ENCODE measurements at places on chromosomes 3 and 15.

- DNase-seq = no peak
Observed at GRCh38 chr3:159948429-159949144, 40.0 kb upstream of the IL12A start.

GRCh38 chr3:125647318-125648014 lies 52.2 kb upstream of the OSBPL11 start:
- DNase-seq = no peak

- no peak for DNase-seq
Observed at GRCh38 chr3:4981665-4982494, 2.6 kb downstream of the BHLHE40 start.

DNA sequence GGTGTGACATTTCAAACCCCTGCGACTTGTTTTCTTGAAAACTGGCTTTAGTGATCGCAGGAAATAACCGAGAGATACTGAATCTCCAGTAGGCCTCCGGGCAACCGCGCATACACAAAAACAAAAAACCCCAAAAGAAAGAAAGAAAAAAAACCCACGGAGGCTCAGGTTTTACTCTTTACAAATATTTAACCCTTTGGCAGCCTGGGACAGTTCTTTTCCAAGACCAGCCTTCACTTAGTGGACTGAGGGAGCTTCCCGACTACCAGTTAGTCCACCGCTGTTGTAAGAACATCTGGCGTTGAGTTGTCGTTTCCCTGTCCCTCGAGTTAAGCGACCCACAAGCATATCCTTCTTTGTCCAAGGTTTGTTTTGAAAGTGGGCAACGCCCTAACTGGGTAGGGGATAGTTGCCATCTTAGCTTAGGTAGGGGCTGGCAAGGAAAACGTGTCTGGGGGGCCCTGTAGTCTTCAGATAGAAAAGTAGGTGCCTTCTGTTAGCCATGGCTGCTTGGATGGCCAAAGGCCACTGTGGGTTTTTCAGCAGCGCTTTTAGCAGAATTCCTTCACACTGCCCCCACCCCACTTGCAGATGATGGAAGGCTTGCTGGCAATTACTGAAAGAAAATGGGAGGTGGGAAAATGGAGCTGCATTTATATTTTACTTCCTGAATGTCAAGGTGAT lies 6.9 kb downstream of the ISL2 start:
- DNase-seq = no peak

DNA sequence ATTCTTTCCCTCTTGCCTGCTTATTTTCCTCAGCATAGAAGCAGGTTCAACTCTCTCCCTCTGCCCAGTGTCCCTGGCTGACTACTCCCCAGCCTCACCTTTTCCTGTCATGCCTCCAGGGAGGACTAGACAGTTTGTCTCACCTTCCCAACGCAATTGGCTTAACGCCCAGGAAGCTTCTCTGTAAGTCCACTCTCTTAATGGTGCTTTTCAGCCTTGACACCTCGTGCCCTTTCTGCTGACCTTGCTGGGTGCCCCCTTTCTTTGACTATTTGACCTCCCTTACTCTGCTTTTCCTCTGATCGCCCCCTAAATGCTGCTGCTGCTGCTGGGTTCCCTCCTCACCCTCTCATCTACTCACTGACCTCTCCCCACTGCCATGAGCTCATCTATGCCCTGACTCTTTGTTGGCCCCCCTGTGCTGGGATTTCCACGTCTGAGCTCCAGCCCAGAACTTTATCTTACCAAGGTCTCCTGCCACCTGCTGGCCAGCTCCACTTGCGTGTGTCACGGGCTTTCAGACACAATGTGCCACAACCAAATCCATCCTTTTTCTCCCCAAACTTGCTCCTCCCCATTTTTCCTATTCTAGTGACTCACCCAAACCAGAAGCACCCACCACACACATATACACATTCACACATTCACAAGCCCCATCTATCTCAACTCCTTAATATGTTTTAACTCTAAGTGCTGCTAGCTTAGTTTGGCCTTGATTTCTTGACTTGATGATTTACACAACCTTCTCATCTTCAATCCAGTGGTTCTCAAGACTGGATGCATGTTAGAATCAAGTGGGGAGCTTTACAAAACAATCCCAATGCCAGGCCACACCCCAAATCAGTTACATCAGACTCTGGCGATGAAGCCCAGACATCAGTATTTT lies 16.6 kb downstream of the EPB42 start:
- no peak for DNase-seq

GRCh38 chr3:49416867-49417266 lies 4.6 kb downstream of the TCTA start:
- no peak for DNase-seq

- DNase-seq = no peak
Observed at GRCh38 chr3:58223855-58224254, 13.1 kb upstream of the DNASE1L3 start.

DNA sequence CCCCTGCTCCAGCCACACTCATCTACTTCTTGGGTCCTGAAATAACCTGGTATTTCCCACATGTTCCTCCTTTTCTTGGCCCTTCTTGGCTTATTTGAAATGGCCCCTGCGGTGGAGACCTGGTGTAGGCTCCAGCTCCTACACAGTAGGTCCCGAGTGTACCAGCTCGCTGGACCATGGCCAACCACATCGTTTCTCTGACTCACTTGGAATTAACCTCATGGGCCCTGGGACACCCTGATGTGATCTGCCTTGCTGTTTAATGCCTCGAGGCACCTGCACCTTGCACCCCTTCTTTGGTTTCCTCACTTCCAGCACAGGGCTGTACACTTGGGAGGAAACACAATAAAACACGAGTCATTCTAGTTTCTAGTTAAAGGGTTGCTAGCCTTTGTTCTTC lies 60.3 kb downstream of the FEM1B start:
- DNase-seq = no peak

GRCh38 chr15:71899674-71900073 lies 89.3 kb downstream of the NR2E3 start:
- no peak for DNase-seq
